ENCODE measurements at places on chromosomes 7 and 10.

GRCh38 chr10:11539191-11539868, 72.1 kb downstream of the USP6NL start:
- DNase-seq: no peak

GRCh38 chr7:7596176-7596575, 29.5 kb downstream of the MIOS start:
- no peak for DNase-seq

GRCh38 chr7:21953781-21954180, 8.1 kb upstream of the CDCA7L start:
- DNase-seq: no peak

DNA sequence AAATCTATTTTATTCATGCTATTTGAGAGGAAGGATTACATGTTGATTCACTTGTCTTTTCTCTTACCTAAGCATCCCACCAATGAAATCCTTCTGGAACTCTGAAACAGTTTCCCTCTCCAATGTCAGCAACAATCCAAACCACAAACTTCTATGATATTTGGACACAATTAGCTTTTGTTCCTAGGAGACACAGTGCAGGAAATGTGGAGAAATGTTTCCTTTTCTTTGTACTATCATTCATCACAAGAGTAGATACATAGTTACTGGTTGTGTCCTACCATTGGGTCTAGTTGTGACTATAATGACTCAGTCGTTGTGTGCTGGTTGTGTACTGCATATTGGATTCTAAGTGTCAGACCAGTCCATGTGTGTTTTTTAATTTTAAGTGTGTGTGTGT, 156.8 kb upstream of the MAGI2 start:
- no peak for DNase-seq

- DNase-seq: no peak
Observed at GRCh38 chr10:97190450-97190849, 4.7 kb upstream of the SLIT1 start.

DNA sequence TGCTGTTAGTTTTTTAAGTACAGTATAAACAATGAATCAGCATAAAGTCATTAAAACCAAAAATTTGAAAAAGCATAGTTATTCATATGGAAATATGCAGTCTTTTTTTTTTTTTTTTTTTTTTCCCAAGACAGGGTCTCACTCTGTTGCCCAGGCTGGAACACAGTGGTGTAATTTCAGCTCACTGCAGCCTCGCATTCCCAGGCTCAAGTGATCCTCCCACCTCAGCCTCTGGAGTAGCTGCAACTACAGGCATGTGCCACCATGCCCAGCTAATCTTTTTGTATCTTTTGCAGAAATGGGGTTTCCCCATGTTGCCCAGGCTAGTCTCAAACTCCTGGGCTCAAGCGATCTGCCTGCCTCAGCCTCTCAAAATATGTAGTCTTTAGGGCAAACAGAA, 182.0 kb downstream of the SEMA3E start:
- DNase-seq: no peak

DNA sequence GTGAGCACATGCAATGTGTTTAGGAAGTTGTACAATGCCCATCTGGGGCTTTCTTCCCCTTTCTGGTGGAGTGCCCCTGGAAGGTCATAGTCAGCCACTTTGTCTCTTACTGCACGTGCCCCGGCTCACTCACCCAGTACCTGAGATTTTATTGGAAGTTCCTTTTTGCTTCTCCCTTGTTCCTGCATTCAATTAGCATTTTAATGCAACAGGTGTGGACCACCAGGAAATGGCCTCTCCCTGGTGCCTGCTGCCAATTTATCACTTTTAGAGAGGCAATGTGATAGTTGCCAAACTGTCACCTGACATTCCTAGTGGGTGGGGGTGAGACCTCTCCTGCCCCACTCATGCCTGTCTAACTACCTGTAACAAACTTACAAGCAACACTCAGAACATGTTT, 293.4 kb upstream of the DKK1 start:
- DNase-seq: no peak

DNA sequence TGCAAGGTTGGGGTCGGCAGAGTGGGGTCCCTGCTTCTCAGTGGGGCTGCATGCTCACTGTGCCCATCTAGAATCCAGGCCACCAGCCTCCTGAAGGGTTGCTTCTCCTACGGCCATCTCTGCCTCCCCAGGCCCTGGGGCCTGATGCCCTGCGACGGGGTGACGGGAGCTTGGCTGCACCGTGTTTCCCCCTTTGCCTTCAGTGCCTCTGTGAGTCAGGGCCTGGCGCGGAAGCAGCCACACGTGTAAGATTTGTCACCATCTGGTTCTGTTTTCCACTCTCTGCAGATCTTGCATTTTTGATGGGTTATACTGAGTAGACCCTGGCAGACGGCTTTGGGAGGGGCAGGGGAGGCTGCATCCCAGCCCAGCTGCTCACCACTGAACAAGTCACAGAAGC, 7.2 kb downstream of the ADAMTS14 start:
- DNase-seq: no peak

DNA sequence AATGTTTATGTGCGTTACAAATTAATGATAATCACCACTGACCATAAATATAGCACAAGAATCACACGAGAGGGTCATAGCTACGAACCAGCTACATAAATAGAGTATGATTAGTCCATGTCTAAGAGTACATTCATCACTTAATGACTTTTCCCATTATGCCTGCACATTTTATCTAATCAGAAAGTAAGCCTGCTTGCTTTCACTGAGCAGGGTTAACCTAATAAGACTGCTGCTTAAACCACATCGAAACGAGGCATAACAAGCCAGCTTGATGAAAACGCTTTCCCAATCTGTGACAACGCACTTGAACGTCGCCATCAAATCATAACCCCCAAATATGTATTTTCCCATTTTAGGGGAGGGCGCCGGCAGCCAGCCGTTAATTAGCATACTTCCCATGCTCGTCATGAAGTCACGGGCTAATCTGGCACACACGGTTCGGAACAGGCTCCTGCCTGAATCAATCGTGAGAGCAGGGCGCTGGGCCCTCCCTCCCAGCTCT, 71.5 kb downstream of the EBF3 start:
- no peak for DNase-seq

GRCh38 chr10:50224330-50224952, 26.9 kb downstream of the ASAH2 start:
- DNase-seq: no peak

GRCh38 chr10:132438091-132439024, 41.4 kb downstream of the PWWP2B start:
- DNase-seq: no peak

DNA sequence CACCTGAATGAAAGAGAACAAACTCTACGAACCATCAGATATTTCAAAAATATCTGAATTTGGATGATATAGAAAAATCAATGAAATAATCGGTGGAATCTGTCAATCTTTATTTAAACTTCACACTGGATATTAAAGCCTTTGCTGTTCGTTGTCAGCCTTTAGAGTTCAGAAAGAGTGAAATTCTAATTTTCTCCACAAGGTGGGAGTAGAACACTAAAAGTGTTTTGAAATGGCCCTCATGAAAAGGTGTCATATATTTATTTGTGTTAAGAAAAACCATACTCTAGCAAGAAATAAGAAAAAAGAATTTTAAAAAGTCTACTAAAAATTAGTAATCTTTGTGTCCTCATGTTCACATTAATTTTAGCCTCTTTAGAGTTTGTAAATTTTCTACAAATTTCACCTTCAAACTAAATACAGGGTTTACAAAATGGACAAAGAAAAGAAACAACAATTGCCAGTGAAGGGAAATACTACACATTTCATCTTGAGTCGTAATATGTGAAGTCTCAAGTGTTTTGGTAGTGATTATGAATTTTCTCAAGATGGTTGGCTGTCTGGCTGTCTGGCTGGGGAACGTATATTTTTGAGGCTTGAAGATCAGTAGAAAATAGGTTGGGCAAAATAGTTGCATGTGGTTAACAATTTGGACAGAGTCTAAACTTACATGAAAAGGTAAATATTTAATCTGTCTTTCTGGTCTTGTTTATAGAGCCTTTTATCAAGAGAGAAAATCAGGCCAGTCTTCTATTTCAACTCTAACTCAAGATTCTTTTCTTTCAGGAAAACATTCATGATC, 43.7 kb downstream of the DNAJB9 start:
- DNase-seq: no peak

DNA sequence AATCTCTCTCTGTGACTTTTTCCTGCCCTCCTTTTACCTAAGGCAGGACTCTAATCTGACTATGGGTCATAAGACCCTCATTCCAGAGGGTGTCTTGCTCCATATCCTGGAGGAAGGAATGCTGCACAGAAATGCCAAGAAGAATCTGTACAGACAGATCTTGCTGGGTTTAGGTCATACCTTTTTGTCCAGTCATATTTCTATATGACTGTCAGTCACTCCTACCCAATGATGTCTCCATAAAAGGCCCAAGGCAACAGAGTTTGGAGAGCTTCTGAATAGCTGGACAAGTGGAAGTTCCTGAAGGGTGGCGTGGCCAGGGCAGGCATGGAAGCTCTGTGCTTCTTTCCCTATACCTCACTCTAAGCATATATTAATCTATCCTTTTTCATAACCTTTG, 47.5 kb downstream of the FEZF1 start:
- no peak for DNase-seq

GRCh38 chr10:44301781-44302355, 83.0 kb downstream of the CXCL12 start:
- DNase-seq: no peak

DNA sequence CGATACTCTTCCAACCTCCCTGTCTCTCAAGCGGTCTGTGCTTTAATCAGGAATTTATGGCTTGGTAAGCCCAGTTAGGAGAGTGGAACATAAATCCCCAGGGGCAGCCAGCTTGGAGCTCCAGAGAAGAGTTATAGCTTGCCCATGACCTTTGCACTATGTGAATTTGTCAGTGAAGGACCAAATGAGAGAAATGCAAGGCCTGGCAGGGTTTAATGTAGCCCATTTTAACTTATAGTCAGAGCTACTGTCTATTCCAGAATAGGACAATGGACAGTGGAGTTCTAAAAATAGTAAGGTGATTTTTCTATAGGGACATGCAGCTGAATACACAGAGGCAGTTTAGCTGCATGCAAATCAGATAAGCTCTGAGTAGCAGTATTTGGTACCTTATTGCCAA, 142.6 kb upstream of the CAV2 start:
- no peak for DNase-seq

- no peak for DNase-seq
Observed at GRCh38 chr10:49277973-49278372, 21.0 kb upstream of the C10orf71 start.

- DNase-seq: peak; percentile 70
Observed at GRCh38 chr10:122565766-122566206, 5.2 kb downstream of the DMBT1 start.

DNA sequence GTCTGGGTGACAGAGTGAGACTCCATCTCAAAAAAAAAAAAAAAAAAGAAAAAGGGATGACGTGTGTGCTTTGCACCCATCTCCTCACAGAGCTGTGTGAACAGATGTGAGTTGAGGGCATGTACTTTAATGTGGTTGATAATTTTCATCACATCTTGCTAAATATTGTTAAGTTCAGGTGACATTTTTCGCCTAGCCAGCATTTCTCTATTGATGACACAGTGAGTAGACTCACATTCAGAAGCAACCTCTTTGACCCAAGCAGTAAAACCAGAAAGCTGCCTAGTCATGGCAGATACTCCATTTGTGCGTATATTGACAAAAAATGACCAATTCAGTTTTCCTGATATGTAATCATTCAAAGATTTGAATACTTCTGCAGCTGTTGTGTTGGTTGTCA, 126.0 kb downstream of the ATRNL1 start:
- no peak for DNase-seq

DNA sequence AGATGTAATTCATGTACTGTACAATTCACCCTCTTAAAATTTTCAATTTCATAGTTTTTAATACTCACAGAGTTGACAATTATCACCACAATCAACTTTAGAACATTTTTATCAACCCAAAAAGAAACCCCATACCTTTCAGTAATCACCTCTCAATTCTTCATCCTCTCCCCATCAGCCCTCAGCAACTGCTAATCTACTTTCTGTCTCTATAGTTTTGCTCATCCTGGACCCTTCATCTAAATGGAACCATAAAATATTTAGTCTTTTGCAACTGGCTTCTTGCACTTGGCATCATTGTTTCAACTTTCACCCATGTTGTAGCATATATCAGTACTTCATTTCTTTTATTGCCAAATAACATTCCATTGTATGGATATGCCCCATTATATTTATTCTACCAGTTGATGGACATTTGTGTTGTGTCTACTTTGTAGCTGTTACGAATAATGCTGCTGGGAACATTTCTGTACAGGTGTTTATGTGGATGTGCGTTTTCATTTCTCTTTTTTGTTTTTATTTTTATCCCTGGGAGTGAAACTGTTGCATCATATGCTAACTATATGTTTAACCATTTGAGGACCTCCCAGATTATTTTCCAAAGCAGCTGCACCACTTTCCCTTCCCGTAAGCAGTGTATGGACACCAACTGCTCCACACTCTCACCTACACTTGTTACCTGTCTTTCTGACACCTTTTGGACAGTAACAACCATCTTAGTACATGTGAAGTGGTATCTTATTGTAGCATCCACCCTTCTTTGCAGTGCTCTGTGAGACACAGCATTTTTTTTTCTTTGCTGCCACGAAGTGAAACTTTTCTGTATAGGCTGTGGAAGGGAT, 65.4 kb upstream of the APBB1IP start:
- no peak for DNase-seq

DNA sequence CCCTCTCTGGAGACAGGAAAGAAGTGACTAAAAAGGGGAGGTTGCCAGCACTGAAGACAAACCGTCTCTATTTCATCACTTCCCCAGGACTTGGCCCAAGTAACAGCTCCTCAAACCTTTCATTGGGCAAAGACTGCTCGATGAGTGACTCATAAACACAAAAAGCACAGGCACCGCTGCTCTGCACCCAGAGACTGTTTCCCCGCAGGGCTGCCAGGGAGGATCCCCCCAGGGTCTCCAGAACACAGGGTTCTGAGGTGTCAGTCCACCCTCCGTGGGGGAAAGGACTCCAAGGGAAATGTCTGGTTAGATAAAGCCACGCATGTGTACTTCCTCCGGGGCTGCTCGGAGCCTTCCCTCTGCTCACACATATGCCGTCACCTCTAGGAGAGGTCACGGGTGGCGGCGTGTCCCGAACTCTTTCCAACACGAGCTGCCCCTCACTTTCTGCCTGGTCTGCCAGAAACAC, 59.9 kb downstream of the INSIG1 start:
- no peak for DNase-seq

GRCh38 chr10:95542761-95543160, 18.4 kb downstream of the SORBS1 start:
- no peak for DNase-seq

DNA sequence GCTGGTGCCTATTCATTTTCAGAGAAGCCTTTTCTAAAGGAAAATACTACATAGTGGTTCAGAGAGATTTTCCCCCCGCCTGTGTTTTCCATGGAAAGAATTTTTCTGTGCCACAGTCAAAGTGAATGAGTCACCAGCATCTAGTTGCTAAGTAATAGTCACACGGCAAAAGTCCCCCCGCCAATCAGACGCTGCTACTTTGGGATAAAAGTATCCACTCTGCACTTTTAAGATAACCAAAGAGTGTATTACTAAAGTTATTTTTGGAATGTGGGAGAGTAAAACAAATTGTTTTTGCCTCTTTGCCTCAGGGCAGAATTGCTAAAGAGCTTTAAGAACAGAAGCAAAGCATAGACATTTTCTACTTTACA, 23.5 kb downstream of the ABLIM1 start:
- DNase-seq: no peak

- no peak for DNase-seq
Observed at GRCh38 chr10:120098232-120098930, 205.9 kb downstream of the SEC23IP start.

- no peak for DNase-seq
Observed at GRCh38 chr7:22578007-22578733, 78.2 kb upstream of the STEAP1B start.

GRCh38 chr7:73433924-73434700, 534 bp downstream of the FZD9 start:
- no peak for DNase-seq

- DNase-seq: no peak
Observed at GRCh38 chr10:8721650-8722049, 667.2 kb downstream of the GATA3 start.

Measured in activated CD8-positive, alpha-beta memory T cell treated with anti-CD3 and anti-CD28 coated beads, Interleukin-2, amount 50 U/mL, for 4 hours (primary cell).